ENCODE measurements at places on chromosomes 13 and 19.

- no peak for DNase-seq
These were observed 1504.5 kb upstream of the PCDH20 start for GRCh38 chr13:62920159-62920558.

DNA sequence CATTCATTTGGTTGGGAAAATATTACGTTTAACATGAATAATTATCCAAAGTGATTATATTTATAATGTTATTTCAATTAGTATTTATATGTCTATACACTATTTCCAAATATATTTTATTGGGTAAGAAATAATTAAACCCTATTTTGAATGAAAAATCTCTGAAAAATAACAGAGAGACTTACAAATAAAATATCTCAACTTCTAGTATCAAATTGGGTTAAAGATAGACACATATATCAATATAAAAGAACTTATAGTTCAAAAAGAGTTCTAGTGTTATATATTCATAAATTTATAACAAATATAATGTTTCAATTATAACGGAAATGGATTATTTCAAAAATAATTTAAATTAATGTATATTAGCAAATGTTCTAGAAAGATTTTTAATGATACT lies 482.6 kb upstream of the PCDH20 start:
- no peak for DNase-seq

DNA sequence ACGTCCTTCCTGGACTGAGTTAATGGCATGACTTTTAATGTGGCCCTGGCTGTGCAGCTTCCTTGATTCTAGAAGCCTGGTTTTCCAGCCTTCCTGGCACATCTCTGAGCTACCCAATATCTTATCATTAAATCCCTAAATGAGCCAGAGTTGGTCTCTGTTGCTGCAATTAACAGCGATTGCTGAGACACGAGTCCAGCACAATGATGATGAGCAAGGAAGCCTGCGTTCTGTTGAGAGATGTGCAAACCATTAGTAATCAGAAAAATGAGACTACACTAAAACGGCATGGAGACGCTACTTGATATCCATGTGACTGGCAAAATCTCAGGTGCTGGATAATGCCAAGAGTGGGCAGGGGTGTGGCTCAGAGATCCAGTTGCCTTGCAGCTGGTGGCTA lies 26.2 kb downstream of the GPR42 start:
- no peak for DNase-seq

GRCh38 chr13:24615911-24616472 lies 64.2 kb upstream of the ATP12A start:
- no peak for DNase-seq

- no peak for DNase-seq
These were observed 151.4 kb downstream of the NALCN start for GRCh38 chr13:101264931-101265330.

DNA sequence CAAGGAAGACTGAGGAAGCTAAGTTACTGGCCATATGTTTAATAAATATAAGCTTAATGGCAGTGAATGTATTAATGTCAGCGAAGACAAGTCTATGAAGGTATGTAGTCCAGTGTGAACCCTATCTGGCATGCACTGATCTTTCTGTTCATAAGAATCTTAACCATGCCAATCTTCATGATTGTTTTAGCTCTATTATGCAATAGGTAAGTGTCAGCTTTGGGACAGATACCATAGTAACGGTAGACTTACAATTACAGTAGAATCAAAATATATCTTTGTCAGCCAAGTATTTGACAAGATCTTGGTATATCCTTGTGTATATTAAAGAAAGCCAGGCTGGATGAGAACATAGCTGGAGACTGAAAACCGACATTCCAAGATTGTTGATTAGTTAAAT lies 428.5 kb downstream of the SPRY2 start:
- no peak for DNase-seq

- DNase-seq: no peak
These were observed 37.8 kb downstream of the VSTM2B start for GRCh38 chr19:29563486-29564101.

GRCh38 chr19:1259206-1259875 lies 9.8 kb upstream of the CIRBP start:
- no peak for DNase-seq

DNA sequence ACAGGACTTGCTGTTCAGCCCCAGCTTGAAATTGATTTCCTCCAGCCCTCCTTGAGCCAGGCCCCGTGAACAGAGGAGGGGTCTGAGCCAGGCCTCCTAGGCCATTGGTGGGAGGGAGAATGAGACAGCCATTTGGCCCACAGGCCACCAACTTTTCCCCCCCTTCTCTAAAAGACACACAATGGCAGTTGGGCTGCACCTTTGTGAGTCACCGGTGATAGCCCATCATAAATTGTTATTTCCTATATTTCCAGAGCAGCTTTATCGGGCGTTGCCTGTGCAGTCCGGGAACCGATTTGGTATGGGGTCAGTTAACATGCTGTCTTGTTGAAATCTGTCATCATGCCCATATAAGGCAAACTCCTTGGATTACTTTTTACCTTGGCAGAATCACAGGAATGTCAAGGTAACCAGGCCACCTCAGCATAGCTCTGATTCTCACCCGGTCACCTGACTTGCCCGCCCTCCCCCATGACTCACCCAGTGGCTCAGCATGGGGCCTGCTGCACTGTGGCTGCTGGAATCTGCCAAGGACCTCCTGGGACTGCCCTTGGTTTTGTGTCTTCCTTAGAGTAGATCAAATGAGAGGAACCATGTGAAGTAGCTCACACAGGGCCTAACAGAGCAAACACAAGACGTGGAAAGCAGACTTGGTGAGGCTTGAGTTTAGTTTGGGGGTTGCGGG lies 36.1 kb downstream of the ACTN4 start:
- DNase-seq: no peak

GRCh38 chr13:91347996-91348905 lies 764 bp downstream of the MIR17HG start:
- DNase-seq: peak; percentile 61

DNA sequence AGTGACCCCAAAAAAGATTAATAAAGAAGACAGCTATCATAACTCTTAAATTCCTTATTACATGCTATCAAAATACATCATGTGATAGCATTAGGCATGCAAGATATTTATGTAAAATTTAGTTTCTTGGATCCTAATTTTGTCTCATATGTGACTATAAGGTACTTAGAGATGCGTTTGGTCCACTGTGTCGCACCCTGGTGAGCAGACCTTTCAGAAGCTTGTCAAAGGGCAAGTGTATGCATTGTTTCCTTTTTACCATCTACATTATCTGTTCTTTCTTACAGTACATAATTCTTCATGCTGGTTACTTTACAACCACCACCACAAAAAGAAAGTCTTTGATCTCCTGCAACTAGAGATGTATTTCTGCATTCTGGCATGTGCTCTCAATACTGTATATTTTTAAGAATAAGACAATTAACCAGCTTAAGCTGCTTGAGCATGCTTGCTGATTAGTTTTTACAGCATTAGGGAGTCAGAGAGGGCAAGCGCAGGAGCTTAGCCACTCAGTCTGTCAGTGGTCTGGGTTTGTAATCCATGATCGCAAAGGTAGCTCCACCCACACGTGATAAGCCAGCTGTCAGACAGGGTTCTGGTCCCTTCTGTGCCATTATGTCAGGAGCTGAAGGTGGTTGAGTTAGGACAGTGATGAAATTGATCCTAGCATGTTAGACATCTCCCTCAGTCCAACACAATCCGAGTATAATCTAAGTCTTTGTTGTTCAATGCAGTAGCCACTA lies 500.9 kb downstream of the MYO16 start:
- no peak for DNase-seq

DNA sequence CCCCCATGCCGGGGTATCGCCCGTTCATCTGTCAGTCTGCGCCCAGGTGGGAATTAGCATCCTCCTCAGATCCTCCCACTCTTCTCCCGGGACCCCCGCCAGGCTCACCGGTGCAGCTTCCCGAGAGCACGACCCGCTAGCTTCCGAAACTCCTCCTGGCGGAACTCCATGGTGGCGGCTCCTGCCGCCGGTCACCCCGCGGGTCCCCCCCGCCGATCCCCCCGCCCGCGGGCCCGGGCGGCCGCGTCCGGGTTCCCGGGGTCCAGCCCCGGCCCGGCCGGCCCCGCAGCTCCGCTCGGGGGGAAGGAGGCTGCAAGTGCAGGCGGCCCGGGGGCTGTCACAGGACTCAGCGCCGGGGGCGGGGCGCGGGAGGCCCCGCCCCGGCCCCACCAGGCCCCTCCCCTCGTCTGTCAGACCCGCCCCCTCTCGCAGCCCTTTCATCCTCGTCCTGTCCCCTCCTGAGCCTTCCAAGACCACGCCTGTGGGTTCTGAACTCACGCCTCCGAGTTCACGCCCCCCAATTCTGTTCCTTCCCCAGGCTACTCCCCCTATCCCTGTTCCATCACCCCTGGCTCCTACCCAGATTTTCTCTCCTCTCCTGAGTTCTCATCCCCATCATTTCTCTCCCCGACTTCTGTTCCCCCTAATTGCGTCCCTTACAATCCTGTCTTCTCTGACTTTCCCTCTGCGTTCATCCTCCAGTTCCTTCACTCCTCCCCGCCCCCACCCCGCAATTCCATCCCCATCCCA lies at the start of gene SLC17A7:
TSS of gene SLC17A7 (minus strand) at position 318 of the 750 bp plus-strand sequence. CDS start at position 170, 148 bp downstream.
- no peak for DNase-seq

- no peak for DNase-seq
These were observed 5.9 kb downstream of the DMKN start for GRCh38 chr19:35507561-35507960.

GRCh38 chr19:53772943-53773342 lies 51.2 kb downstream of the NLRP12 start:
- DNase-seq: no peak

- DNase-seq: no peak
These were observed at the start of gene CD177 for GRCh38 chr19:43353606-43354304. CD177 (plus strand) TSS chr19:43353686; CDS start chr19:43353715, 29 bp downstream.

GRCh38 chr13:28611654-28612131 lies 47.2 kb upstream of the POMP start:
- DNase-seq: no peak

DNA sequence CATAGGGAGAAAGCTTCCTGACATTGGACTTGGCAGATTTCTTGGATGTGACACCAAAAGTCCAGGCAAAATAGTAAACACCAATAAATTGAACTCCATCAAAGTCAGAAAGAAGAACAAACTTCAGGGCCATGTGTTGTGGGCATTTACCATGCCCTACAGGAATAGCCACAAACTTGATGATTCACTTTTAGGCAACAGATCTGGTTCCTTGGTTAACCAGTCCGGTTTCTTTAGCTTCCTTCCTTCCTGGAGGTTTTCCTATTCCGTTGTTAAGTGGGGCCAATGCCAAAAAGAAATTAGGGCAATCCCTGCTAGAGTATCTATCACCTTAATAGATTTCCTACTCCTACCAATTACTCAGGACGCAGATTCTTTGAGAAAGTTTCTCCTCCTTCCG lies 25.2 kb downstream of the IGFL1 start:
- DNase-seq: no peak

GRCh38 chr13:102440259-102440936 lies 38.5 kb upstream of the FGF14 start:
- DNase-seq: no peak

DNA sequence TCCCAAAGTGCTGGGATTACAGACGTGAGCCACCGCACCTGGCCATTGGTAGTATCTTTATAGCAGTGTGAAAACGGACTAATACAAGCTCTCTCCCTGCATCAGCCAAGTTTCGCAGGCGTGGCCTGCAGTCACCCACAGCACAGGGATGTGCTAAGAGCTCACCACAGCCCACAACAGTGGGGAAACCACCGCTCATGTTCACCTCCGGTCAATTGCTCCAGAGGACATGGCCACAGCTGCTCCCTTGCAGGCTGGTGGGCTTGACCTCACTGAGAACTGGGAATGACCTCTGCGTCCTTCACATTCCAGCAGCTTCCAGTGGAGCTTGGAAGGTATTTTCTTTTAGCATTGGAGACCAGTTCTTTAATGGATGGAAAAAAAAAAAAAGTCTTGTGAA lies 156.4 kb downstream of the KCTD15 start:
- DNase-seq: no peak

DNA sequence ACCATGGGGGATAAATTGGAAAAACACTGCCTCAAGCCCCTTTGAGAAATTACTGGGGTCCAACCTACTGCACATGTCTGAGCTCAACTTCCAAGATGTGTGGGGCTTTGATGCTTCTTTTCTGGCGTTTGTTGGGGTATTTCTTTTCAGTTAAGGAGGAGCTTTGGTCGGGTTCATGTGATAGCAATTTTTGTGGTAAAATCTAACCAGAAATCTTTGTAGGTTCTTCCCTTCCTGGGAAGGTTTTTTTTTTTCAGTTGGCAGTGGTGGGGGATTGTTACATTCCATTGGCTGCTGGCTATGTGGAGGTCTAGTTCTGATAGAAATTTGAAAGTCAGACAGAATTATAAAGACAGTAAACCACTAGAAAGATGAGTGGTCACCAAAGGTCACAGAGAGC lies 327.8 kb downstream of the ATP8A2 start:
- no peak for DNase-seq

DNA sequence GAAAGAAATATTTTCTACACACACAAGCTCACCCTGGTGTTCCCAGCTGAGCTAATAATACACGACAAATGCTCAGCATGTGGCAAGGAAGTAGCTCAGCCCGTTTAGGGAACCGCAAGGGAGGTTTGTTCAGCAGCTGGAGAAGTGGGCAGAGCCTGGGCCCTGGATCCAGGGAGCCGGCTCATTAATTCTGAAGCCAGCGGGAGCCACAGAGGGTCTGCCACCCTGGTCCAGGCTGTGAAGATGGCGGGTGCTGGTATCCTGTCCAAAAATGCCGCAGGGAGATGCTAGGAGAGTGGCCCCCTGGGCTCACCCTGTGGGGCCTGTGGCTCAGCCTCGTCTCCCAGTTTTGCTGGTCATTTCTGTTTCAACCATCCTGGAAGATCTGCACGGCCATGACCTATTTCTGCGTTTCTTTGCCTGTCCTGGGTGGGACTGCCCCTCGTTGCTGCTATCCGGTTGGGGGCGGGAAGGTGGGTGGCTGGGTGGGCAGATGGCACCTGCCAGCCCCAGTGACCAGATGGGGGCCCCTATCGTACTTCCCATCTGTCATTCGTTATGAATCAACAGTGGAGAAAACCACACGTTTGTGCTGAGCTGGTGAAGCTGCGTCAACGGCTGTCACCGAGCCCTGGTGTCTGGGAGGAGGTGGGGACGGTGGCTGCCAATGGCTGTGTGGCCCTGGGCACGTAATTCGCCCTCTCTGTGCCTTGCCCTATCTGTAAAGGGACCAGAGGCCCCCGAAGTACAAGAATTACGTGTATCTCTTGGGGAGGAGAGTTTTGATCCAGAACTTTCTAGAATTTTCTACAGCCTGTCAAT lies 2.7 kb upstream of the GNA15 start:
- no peak for DNase-seq

GRCh38 chr19:13629687-13630357 lies 123.5 kb upstream of the CACNA1A start:
- no peak for DNase-seq
